ENCODE measurements at places on chromosomes 4 and X.

- no peak for DNase-seq
Measured at GRCh38 chr4:45350438-45350837, 624.1 kb upstream of the GNPDA2 start.

DNA sequence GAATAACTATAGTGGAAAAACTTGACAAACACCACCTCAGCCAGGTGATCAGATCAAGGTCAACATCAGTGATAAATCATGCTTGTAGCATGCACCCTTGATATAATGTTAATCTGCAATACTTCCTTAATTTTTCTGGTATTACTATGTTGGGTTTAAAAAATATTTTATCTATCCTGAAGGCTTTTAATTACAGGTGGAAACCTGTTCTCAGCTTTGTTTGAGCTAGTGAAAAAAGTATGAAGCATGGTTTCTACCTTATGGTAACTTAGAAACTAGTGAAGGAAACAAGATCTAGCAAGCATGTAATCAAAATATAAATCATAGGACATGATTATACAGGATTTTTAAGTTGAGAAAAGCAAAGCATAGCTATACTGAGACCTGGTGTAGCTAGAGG, 26.6 kb downstream of the MAOA start:
- no peak for DNase-seq

GRCh38 chrX:41116948-41117347, 31.7 kb downstream of the USP9X start:
- no peak for DNase-seq

GRCh38 chr4:187387739-187388138, 607.8 kb upstream of the ZFP42 start:
- DNase-seq = no peak

DNA sequence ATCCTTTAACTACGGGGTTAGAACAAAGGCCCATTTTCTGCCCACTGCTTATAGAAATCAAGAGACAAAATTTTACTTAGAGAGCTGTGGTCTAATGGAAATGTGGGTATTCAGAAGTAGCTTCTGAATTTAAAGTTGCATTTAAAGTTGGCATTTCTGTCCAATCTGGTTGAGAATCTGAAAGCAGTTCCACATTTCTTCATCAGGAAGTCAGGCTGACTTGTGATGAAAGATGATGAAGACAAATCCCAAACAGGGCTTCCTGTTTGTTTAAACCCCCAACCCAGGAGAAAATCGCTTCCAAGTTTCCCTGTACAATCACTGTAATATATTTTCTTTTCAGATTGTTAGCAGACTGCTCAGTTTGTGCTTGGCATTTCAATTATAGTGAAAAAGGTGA, 345.3 kb downstream of the SPRY1 start:
- DNase-seq = no peak

GRCh38 chr4:81116566-81116965, 86.1 kb downstream of the BMP3 start:
- no peak for DNase-seq

GRCh38 chrX:76172325-76172893, 453 bp upstream of the PBDC1 start:
- DNase-seq = no peak

GRCh38 chr4:39044956-39045826, 13.0 kb upstream of the TMEM156 start:
- DNase-seq = no peak

DNA sequence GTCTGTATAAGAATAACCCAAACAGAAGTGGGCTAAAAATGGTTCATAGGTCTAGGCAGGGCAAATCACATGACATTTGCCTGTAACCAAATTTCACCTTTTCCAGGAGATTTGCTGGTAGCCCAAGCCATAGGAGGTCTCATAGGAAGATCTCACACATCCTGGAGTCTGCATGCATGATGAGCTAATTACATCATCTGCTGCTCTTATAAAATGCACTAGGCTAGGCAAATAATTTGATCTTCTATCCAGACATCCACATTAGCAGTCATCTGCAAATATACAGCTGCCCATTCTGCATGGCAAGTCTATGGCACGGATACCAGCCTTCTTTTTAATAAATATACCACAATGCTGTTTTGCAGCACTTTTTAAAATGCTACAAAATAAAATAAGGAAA, 87.2 kb downstream of the MAPK10 start:
- no peak for DNase-seq

DNA sequence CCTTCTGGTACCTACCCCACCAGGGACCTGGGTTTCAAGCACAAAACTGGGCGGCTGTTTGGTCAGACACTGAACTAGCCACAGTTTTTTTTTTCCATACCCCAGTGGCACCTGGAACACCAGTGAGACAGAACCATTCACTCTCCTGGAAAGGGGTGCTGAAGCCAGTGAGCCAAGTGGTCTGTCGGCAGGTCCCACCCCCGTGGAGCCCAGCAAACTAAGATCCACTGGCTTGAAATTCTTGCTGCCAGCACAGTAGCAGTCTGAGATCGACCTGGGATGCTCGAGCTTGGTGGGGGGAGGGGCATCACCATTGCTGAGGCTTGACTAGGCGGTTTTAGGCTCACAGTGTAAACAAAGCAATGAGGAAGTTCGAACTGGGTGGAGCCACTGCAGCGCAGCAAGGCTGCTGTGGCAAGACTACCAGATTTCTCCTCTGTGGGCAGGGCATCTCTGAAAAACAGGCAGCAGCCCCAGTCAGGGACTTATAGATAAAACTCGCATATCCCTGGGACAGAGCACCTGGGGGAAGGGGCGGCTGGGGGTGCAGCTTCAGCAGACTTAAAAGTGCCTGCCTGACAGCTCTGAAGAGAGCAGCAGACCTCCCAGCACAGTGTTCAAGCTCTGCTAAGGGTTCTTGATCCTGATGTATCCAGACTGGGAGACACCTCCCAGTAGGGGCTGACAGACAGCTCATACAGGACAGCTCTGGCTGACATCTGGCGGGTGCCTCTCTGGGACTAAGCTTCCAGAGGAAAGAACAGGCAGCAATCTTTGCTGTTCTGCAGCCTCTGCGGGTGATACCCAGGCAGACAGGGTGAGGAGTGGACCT, 223.0 kb downstream of the COX18 start:
- DNase-seq = no peak

DNA sequence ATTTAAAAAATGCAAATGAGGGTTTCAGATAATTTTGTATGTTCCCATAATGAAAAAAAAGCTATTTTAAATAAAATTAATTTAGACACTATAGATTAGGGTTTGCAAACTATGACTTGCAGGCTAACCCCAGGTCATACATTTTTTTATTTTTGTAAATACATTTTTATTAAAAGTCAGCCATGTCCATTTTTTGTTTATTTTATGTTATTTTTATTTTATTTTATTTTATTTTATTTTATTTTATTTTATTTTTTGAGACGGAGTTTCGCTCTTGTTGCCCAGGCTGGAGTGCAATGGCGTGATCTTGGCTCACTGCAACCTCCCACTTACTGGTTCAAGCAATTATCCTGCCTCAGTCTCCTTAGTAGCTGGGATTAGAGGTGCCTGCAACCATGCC, 460.6 kb downstream of the IL15 start:
- DNase-seq = no peak

GRCh38 chrX:20253232-20253543, 13.5 kb downstream of the RPS6KA3 start:
- DNase-seq = no peak

DNA sequence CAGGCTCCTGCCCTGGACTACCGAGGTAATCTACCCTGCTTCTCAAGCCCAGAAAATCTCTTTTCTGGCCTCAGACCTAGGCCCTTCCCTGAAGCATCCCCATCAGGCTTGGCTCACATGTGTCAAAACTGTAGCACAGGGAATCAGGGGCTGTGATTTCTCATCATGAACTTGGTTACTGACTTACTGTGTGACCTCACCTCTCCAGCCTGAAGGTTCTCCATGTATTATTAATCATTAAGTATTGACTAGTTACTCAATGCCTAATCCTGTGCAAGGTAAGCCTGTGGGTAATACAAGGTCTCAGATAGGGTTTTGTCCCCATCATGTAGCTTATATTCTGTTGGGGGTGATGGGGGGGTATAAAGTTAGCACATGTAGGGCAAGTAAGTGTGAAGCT, 6.8 kb downstream of the SRPX2 start:
- DNase-seq = no peak

DNA sequence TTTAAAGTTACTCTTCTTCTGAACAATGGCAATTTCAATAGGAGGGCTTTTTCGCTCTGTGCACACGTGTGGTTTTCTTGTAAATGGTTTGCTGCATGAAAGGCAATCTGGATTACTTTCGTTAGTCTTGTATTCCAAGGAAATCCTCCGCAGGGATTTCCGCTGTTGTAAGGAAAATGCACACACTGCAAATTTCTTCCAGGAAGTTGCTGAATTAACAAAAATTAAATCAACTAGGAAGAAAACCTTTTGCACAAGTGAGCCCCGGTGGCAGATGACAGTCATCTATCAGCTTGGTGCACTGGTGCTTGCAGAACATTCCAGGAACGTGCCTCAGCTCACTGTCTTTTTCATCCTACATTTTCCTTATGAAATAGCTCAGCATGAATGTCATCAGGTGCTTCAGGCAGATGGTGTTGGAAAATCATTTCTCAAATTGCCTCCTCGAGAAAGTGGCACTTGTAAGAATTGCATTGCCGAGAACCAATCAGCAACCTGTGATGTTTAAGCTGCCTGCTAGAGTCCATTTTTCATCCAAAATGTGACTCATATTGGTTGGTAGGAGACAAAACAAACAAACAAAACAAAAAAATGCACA, 272.4 kb upstream of the VCX start:
- no peak for DNase-seq

- DNase-seq = no peak
Measured at GRCh38 chrX:154793084-154793795, 12.0 kb downstream of the MPP1 start.

DNA sequence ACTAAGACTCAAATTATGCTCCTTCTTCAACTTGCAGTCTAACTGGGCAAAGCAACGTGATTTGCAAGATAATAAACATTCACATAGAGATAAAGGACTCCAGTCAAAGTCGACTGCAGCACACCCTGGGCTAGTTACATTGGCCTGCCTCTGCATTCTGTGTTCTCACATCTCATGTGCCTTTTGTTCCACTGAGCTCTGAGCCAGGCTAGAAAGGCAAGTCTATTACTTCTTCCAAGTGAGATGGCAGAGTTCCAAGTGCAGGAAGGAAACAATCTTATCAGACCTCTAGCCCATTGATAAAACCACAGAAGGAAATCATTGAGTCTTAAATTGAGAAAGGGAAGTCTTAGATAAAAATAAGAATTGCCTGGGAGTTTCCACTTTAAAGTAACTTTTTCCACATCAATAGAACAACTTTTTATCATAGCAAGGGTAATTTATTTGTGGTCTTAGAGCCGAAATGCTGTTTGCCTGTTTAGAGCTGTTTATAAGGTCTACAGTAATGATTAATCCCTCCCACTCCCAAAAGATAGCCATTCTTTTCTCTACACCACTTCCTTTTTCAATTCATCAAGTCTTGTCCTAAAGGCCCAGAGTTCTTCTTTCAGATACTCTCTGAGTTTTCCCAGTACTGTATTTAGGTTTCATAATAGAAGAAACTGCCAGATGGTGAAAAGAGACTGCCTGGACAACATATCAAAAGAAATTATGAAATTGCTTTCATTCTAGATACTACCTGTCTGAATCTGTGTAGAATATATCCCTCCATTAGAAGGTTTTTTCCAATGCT, 200.2 kb downstream of the GUCY2F start:
- DNase-seq = no peak
